ENCODE measurements at places on chromosomes 11 and 22.

DNA sequence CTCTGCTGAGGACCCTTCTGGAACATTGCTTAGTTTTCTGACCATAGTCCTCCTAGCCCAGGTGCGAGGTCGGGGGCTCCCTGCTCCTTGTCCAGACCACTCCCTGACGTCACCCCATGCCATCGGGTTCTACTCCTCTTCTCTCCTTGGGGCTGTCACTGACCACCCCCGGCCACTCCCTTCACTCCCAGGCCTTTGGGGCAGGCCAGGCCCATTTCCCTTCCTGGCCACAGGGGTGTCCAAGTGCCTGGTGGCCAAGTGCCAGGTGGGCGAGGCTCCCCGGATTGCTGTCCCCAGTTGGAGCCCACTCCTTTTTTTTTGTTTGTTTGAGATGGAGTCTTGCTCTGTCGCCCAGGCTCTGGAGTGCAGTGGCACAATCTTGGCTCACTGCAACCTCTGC, 19.5 kb downstream of the MRGPRD start:
- DNase-seq: no peak

GRCh38 chr22:38034278-38034882, 22.8 kb upstream of the PICK1 start:
- no peak for DNase-seq

DNA sequence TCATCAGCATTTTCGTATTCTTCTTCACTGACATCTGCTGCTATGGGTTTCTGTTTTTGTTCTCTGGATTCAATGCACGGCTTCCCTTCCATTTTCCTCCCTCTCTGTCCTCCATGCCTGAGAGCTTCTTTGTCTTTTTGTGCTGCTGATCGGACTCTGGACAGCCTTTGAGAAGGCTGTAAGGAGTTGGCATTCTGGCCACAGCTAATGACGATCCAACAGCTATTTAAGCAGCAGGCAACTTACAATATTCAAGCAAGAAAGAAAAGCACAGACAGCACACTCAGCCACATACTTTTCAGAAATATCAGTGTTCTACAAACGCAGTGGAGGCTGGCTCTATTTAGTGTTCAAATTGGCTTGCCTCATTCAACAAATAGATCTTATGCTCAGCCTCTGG, 60.9 kb upstream of the ZC3H12C start:
- no peak for DNase-seq

- DNase-seq: no peak
Measured at GRCh38 chr11:101729406-101730078, 145.7 kb upstream of the TRPC6 start.

DNA sequence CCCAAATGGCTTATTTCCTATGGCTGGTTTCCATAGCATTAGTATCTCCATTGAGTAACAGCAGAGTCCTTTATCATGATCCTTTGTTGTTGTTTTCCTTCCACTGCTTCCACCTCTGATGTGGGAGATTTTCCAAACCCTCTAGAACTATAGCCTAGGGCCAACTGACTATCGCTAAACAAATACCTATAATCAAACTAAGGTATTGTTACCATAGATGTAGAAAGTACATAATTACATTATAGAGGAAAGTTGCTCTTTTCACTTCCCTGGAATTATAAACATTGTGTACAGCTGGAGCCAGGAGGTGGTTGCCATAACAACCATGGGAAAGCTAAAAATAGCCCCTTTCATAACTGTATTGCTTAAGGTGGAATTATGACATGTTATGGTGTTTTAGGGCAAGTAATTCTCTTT, 47.0 kb upstream of the ALKBH3 start:
- DNase-seq: no peak

GRCh38 chr11:114172055-114172861, 112.7 kb downstream of the ZBTB16 start:
- no peak for DNase-seq

DNA sequence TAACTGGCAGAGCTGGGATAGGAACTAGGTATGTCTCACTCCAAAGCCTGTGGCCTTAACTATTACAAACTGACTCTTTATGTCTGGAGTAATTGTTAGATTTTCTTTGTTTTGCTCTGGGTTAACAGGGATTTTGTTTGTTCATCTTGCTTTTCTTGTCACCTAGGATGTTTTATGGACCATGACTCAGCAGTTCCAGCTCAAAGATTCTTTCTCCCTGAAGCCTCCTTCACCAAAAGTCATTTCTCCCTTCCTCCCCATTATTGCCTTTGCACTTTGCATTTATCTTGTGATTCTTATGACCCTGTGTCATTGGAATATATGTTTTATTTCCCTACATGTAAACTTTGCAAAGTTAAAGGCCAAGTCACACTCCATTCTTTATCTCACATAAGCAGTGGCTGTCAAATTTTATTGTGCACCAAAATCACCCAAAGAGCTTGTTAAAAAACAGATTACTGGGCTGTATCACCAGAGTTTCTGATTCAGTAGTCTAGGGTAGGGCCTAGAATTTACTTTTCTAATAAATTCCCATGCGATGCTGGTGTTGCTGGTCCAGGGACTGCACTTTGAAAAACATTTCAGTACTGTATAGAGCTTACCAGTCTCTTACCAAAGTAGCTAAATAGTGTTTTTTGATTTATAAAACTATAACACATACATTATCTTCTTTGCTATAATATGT, 327.7 kb downstream of the DLG2 start:
- DNase-seq: no peak

GRCh38 chr22:27796829-27797519, 4.6 kb downstream of the MN1 start:
- DNase-seq: no peak

- DNase-seq: no peak
Measured at GRCh38 chr11:8586184-8586583, 7.8 kb downstream of the STK33 start.

DNA sequence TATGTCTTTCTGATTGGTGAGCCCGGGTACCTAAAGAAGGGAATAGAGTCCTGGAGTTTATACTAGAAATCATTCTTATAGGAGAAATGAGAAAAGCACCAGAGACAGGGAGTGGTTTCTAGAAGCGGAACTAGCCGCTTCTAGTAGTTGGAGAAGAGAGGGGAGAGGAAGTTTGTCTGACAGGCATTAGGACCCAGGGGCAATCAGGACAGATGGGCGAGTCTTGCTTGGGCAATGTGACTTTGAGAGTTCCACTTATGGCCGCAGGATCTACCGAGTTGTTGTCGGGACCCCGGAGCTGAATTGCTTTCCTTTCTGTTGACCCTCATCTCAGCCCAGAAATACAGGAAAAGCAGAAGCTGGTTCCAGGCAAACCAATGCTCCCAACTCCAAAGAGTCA, 596.8 kb upstream of the CNTN5 start:
- DNase-seq: no peak

DNA sequence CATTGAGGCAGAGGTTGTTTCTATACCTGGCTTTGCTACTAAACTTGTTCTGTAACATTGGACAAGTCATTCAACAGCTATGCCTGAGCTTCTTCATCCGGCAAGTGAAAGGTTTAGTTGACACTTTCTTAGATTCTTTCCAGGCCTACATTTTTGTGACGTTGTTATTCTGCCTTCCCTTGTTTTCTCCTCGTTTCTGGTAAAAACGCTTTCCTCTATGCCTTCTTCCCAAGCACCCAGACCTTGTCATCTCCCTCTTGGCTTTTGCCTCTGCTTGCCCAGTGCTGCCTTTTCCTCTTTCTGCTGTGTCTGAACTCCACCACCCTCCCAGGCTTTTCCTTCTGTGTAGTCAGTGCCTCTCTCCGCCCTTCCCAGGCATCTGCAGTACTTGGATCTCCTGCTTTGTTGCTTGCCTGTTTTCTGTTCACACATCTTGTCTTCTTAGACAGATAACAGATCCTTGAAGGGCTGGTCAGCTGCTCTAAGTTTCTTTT, 1.4 kb upstream of the AMOTL1 start:
- no peak for DNase-seq

DNA sequence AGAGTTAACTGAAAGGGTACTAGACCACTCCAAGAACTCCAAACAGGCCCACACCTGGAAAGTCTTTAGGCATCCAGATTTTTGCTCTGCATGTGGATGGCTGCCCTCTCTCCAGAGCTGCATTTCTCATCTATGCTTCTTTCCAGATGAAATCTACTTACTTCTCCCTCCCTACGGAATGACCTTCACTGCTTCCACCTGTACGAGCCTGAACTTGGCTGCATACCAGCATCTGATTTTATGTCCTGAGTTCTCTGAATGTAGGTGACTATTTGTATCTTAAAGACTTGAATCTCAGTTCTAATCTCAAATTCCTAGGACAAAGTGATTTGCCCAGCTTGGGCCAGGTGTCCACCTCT, 13.3 kb downstream of the CELF1 start:
- no peak for DNase-seq

- no peak for DNase-seq
Measured at GRCh38 chr22:33923033-33923432, 2.8 kb upstream of the LARGE1 start.

DNA sequence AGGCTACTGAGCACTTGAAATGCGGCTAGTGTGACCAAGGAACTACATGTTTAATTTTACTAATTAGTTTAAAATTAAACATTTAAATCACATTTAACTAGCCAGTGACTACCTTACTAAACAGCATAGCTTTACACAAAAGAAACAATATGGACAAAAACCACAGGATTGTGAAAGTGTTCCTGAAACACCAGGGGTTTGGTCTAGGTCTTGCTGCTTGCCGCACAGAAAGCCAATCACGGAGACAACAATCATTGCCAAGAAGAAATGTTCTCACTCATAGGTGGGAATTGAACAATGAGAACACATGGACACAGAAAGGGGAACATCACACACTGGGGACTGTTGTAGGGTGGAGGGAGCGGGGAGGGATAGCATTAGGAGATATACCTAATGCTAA, 309.5 kb downstream of the C11orf87 start:
- DNase-seq: no peak

DNA sequence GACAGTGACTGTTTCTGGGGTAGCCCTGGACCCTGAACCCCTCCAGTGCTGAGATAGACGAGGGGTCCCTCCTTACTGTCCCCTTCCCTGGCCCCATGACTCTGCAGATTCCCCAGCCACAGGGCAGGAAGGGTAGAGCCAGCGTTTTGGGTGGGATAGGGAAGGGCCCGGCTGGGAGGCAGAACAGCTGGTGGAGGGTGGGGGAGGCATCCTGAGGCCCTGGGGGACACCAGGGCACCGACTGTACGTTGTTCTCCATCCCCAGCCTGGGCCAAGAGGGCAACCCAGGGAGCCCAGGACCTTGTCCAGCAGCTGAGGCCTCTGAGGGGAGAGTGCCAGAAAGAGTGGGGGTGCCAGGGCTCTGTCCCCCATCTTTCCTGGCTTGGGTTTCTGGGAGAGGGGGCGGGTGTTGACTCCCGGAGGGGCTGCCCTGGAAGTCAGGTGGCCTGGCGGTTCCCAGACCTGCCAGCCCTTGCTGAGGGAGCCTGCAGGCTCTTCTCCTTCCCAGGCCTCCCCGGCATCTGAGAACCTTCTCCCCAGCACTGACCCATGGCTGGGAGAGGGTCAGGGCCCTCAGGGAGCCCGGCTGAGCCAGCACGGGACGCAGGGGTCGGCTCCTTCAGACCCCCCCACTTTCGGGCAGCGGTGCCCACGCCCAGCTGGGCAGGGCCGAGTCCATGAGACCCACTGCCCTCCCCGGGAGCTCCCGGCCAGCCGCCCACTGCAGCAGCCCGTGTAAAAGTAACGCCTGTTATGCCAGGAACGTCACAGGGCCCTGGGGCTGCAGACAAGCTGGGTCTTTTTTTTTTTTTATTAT, 30.3 kb downstream of the IGF2 start:
- DNase-seq: no peak

Data from activated CD8-positive, alpha-beta memory T cell treated with anti-CD3 and anti-CD28 coated beads, Interleukin-2, amount 10 ng/mL, durations not matched to agents 7 days and 5 days (primary cell).